Osteocyte (in vitro differentiated cells): ENCODE measurements at places on chromosomes 6 and 20.

DNA sequence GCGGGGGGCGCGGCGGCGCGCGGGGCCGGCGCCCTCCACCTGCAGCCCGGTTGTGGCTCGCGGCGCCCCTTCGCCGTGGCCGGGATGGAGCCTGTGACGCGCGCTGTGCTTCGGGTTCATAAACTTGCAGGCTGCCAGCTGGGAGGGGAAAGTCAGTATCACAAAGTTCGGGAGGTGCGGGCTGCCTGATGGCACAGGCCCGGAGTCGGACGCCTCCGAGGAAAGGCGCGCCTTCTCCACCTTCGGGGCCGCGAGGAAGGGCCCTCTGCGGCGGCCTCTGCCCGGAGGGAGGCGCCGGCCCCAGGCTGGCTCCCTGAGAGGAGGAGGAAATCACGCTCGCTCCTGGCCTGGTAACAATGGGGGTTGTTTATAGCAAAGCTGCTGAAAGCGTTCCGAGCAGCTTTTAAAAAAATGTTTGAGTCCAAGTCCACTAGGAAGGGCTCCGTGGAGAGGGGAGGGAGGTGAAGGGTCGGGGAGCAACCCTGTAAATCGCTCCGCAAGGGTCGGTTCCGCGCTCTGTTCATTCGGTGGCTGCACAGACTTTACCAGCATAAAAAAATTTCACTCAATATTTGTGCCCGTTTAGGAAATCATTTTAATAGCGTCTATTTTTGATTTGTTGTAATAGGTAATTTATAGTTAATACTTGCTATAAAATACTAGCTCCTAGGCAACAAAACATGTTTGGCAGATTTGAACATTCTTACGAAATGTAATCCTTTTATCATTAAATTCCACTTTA is 1.0 kb downstream of the AFDN start:
- DNase-seq, result no peak

- DNase-seq, result no peak
Measured at GRCh38 chr20:40160097-40160550, 528.9 kb downstream of the MAFB start.

GRCh38 chr6:15781890-15782289 is 119.1 kb upstream of the DTNBP1 start:
- DNase-seq, result no peak

GRCh38 chr20:53187392-53188068 is 215.4 kb downstream of the TSHZ2 start:
- no peak for DNase-seq

GRCh38 chr6:147222160-147222838 is 18.1 kb downstream of the STXBP5 start:
- no peak for DNase-seq
